ENCODE measurements at places on chromosomes 3 and 15.

GRCh38 chr3:15290736-15291135, 41.6 kb downstream of the SH3BP5 start:
- no peak for DNase-seq

DNA sequence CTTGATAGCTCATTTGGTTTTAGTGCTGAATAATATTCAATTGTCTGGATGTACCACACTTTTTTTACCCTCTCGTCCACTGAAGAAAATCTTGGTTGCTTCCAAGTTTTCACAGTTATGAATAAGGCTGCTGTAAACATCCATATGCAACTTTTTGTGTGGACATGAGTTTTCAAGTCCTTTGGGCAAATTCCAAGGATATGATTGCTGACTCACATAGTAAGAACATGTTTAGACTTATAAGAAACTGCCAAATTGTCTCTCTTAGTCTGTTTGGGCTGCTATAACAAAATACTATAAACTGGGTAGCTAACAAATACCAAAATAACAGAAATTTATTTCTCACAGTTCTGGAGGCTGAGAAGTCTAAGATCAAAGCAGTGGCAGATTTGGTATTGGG, 59.5 kb upstream of the TNFSF10 start:
- no peak for DNase-seq

GRCh38 chr15:29670266-29670665, 152.0 kb downstream of the TJP1 start:
- DNase-seq: no peak

DNA sequence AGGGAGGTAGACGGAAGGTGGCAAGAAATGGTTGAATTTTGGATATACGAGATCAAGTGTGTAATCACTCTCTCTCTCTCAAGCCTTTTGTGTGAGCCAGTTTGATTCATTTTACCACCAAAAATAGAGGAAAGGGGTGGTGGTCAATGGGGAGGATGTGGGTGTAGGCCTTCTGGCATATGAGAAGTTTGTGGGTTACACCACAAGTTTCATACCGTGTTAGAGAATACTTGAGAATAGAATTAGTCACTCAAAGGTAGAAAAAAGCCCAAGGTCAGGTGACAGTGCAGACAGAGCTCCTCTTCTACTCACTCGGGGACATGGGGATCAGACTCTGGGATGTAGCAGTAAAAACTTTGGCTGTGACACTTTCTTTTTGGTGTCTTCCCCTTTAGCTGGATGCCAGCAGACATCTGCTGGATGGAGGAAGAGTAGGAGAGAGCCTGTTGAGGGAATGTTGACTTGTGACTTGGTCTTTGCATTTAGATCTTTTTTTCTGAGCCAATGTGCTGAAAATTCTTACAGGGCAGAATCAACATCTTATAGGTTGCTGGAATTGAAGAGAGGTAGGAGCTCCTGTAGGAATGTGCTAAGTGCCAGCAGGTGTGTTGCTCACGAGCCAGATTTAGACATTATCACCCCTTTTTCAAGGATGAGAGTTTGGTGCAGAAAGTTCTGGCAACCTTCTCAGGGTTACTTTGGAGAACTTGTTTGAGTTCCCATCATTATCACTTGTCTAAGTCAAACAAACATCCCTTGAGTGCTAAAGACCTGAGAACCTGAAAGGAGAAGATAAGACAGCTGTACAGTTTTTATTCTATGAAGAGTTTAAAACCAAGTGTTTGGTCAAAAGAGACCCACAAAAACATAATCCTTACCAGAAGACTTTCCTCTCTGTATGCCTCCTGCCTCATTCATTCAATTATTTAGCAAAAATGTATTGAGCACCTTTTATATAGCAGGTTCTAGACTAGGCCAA, 43.9 kb upstream of the RYK start:
- DNase-seq: peak; percentile 66

GRCh38 chr15:87638554-87639083, 617.9 kb downstream of the NTRK3 start:
- no peak for DNase-seq

- DNase-seq: no peak
These were observed 31.4 kb upstream of the POU1F1 start for GRCh38 chr3:87307805-87308204.

DNA sequence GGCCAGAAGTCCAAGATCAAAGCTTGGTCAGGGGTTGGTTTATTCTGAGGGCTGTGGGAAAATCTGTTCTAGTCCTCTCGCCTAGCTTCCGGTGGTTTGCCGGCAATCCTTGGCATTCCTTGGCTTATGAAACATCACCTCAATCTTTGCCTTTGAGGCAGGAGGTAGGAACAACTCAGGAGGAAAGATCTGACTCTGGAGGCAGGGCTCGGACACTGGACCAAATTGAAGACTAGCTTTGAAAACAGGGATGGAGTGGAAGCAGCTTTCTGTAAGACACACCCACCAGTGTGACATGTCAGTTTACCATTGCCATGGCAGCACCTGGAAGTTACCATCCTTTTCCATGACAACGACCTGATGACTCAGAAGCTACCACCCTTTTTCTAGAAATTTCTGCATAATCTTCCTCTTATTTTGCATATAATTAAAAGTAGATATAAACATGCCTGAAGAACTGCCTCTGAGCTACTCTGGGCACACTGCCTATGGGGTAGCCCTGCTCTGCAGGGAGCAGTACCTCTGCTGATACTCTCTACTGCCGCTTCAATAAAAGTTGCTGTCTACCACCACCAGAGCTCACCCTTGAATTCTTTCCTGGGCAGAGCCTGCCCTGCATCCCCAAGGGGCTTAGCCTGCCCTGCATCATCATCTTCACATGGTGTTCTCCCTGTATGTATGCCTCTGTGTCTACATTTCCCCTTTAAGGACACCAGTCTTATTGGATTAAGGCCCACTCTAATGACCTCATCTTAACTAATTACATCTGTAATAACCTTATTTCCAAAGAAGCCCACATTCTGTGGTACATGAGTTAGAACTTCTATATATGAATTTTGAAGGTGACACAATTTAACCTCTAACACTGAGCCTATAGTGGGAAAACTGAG, 38.3 kb upstream of the TM4SF4 start:
- no peak for DNase-seq

DNA sequence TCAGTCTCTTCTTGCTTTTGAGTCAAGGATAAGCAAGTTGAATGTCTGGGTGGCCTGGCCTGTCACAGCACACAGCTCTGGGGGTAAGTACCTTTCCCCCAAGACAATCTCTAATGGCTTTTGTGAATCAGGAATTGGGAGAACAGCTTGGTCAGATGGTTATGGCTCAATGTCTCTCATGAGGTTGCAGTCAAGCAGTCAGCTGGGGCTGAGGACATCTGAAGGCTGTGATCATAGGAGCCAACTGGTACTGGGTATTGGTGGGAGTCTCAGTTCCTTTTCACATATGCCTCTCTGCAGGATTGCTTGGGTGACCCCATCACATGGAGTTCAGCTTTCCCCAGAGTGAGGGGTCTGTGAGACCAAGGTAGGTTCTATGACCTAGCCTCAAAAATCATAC, 33.0 kb upstream of the TMEM158 start:
- DNase-seq: no peak

DNA sequence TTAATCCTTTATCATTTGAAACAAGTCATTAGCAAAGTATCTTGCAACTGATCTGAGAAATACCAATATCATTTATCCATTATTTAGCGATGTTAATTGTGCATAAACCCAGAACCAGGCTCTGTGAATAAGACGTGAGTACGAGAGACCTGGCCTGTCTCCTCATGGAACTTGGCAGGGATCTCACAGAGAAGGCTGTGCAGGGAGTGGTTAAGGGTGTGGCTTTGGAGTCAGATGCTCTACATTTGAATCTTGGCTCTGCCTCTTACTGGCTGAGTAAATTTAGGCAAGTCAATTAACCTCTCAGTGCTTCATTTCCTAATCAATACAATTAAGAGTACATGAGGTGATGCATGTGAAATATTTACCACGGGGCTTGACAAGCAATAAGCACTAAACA, 39.9 kb upstream of the TBL1XR1 start:
- DNase-seq: no peak
